ENCODE measurements at places on chromosomes 3 and 15. TPM values are rescaled to one million over a fixed set of nuclear protein-coding genes. Genes with fewer than 3 reads are reported as not detected.
A peak's percentile ranks its signal among the peaks of the same experiment; 100 is the strongest.

DNA sequence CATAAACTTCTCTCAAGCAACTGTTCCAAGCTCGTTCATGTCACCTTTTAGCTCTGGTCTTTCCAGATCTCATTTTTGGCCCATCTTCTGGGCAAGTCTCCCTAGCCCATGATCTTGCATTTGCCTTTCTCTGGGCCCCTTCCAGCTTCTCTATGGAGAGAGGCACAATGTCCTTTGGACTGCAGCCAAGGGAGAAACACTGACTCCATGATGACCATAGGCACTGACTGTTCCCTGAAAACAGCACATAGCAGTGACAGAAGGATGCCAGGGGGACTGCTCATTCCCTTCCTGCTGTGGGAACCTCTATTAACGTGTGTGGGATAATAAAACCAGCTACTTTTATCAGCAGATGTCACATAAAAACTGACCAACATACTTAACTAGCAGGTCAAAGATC is 60.3 kb downstream of the STRIT1 start:
- H3K27me3 ChIP-seq: no peaks in the 10 kb centered on the region
- peak overlapping the region; percentile 87 for H3K27ac ChIP-seq
- peaks cover 35% of the 10 kb centered on the region for H3K4me1 ChIP-seq
- H3K4me3 ChIP-seq: peak overlapping the region; percentile 29

DNA sequence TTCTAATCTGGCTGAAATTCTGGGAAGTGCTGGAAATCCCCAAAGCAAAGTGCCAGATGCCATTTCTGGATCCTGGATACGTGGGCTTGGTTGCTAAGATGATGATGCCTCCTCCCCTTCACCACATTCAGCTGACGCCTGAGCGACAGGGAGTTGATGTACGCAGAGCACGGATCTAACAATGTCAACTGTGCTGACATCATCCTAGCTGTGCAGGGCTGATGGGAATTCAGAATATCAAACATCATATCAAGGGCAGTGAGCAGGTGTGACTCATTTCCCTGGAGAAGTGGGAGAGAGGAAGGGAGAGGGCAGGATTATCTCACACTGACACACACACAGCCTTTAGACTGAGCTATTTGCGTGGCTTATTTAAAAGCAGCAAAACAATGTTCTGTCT is 92.6 kb upstream of the ZBTB20 start:
- peaks cover 55% of the 10 kb centered on the region for H3K4me1 ChIP-seq
- peak overlapping the region; percentile 84 for H3K4me3 ChIP-seq
- H3K36me3 ChIP-seq: 0 out of 2 replicates have a peak, but pooled peaks cover 4% of the 10 kb centered on the region
- DNase-seq: peak; percentile 93
- H3K27ac ChIP-seq: peak overlapping the region; percentile 93
- H3K27me3 ChIP-seq: no peaks in the 10 kb centered on the region

GRCh38 chr3:190556351-190556750 is 42.5 kb downstream of the IL1RAP start:
- H3K4me1 ChIP-seq: no peaks in the 10 kb centered on the region
- peaks cover 10% of the 10 kb centered on the region for H3K36me3 ChIP-seq
- peaks cover 3% of the 10 kb centered on the region for H3K27me3 ChIP-seq
- H3K4me3 ChIP-seq: no peak overlapping the region

DNA sequence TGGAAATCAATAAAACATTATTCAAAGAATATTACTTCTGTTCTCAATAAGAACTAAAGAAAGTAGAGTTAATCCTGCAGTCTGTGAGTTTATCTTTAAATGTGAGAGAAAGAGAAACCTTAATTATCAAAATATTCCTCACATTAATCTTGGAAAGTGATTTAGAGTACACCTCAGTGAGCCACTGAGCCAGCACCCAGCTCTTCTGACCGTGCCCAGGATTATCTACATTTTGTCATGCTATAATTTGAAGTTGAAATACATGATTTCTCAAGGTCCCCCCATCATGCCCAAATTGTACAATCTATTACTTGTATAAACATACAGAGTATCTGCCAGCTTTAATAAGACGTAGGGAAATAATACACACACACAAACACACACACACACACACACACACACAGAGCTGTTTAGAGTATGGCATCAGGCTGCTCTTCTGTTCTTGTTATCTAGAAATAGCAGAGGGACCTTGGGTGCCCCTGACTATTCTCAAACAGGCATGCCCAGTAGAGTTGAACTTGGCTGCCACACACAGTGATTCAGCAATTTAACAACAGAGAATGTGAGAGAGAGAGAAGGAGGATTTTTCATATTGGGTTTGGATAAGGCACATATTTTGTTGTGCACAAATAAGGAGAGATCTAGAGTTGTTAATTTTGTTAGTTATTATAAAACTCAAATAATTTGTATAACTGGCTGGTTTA is 74.4 kb downstream of the P2RY1 start:
- H3K36me3 ChIP-seq: no peaks in the 10 kb centered on the region
- DNase-seq: no peak
- no peaks in the 10 kb centered on the region for H3K4me1 ChIP-seq
- no peak overlapping the region for H3K4me3 ChIP-seq

The ST3GAL6 gene
- total RNA-seq: not detected

The PTPRG gene
- total RNA-seq: 34.7 TPM

The LMOD3 gene
- total RNA-seq: not detected

GRCh38 chr3:35946121-35946853 is 307.0 kb downstream of the ARPP21 start:
- DNase-seq: no peak
- H3K27ac ChIP-seq: no peak overlapping the region
- H3K27me3 ChIP-seq: no peaks in the 10 kb centered on the region
- H3K36me3 ChIP-seq: no peaks in the 10 kb centered on the region
- peaks cover 20% of the 10 kb centered on the region for H3K4me1 ChIP-seq
- no peak overlapping the region for H3K4me3 ChIP-seq

The KIF23 gene
- 34.6 TPM for total RNA-seq

DNA sequence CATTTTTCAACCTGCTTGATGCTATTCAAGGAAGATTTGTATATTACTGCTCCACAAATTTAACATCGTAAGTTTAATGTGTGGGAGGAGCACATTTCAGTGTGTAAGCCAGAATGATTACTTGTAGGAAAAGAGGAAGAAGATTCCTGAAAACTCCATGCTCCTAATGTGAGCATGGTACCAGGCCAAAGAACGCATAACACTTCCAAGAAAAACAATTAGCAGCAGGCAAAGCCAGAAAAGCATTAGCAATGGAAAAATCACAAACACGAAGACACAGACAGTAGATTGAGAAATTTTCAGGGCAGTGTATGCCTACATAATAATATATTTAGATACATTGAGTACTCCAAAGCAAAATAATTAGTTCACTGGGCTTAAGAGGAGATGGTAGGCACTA is 96.6 kb upstream of the CBLB start:
- no peak overlapping the region for H3K4me3 ChIP-seq
- no peaks in the 10 kb centered on the region for H3K27me3 ChIP-seq
- peaks cover 37% of the 10 kb centered on the region for H3K4me1 ChIP-seq
- no peak overlapping the region for H3K27ac ChIP-seq

The ANKRD34C gene
- total RNA-seq: not detected

GRCh38 chr15:41891946-41892345 is 1.9 kb downstream of the SPTBN5 start:
- H3K27me3 ChIP-seq: peaks cover 2% of the 10 kb centered on the region
- no peaks in the 10 kb centered on the region for H3K36me3 ChIP-seq
- H3K4me3 ChIP-seq: no peak overlapping the region

DNA sequence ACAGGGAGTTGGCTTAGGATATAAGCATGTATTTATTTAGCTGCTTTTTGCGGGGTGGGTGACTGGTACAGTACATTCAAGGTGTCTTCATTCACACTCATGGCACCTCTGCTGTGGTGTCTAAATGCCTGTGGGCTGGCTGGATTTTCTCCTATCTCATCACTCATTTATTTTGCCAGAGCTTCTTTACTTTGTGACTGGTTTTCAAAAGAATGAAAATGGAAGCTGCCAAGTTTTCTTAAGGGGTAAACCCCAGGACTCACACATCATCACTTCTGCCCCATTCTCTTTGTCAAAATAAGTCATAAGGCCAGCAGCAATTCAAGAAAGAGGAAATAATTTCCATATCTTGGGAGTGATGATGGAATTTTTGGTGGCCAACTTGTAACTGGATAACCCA is 493.4 kb upstream of the ALCAM start:
- peaks cover 18% of the 10 kb centered on the region for H3K4me1 ChIP-seq
- peak; percentile 41 for DNase-seq
- H3K27me3 ChIP-seq: no peaks in the 10 kb centered on the region
- no peak overlapping the region for H3K4me3 ChIP-seq

- H3K36me3 ChIP-seq: peaks cover 58% of the 10 kb centered on the region
- H3K27ac ChIP-seq: no peak overlapping the region
- peaks cover 7% of the 10 kb centered on the region for H3K27me3 ChIP-seq
- DNase-seq: no peak
Observed at GRCh38 chr3:149011676-149012075, 20.3 kb downstream of the GYG1 start.

DNA sequence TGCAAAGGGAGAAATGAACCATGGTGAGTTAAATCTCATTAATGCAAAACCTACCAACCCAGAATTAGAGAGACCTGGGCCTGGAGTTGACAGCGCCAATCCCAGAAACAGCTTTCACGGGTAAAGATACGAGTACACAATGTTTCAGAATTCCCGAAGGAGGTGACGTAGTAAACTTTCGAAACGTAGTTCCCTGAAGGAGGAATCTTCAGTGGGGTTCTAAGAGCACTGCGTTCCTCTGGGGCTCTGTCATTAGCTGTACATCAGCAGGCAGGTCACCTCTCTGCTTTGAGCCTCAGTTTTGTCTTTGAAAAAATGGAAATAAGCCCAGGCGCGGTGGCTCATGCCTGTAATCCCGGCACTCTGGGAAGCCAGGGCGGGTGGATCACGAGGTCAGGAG is 152.3 kb downstream of the XXYLT1 start:
- DNase-seq: no peak
- H3K27me3 ChIP-seq: no peaks in the 10 kb centered on the region
- no peaks in the 10 kb centered on the region for H3K36me3 ChIP-seq
- H3K4me3 ChIP-seq: no peak overlapping the region
- peak overlapping the region; percentile 95 for H3K27ac ChIP-seq
- H3K4me1 ChIP-seq: peaks cover 47% of the 10 kb centered on the region

- no peak overlapping the region for H3K27ac ChIP-seq
- no peak overlapping the region for H3K4me3 ChIP-seq
- no peaks in the 10 kb centered on the region for H3K27me3 ChIP-seq
Observed at GRCh38 chr3:87621667-87622066, 345.3 kb upstream of the POU1F1 start.

DNA sequence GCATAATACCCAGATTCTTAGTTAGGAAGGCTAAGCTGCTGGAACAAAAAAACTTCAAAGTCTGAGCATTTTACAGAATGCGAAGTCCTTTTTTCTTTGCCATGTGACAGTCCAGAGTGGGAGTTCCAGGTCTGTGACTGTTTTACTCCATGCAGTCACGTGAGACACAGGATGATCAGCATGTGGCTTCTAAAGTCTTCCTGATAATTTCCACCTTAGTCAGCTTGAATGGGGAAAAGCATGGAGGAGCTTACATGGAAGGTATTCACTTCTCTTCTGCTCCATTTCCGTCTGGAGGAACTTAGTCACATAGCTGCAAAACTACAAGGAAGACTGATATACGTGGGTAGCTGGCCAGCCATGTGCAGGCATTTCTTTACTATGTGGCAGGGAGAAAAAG is 1.7 kb downstream of the SNTN start:
- peak overlapping the region; percentile 37 for H3K4me3 ChIP-seq
- peaks cover 47% of the 10 kb centered on the region for H3K4me1 ChIP-seq
- H3K27me3 ChIP-seq: no peaks in the 10 kb centered on the region
- H3K27ac ChIP-seq: peak overlapping the region; percentile 56

- no peak overlapping the region for H3K27ac ChIP-seq
- no peak for DNase-seq
- peaks cover 13% of the 10 kb centered on the region for H3K4me1 ChIP-seq
- H3K27me3 ChIP-seq: peaks cover 15% of the 10 kb centered on the region
- H3K4me3 ChIP-seq: no peak overlapping the region
Observed at GRCh38 chr3:4795905-4796304, 183.3 kb upstream of the BHLHE40 start.

Measured in HFFc6 (cell line).